ENCODE measurements at places on chromosomes 7 and 10. TPM values are rescaled to one million over a fixed set of nuclear protein-coding genes. Genes with fewer than 3 reads are reported as not detected.

- DNase-seq, result no peak
These were observed 32.1 kb downstream of the MICALL2 start for GRCh38 chr7:1427064-1427657.

DNA sequence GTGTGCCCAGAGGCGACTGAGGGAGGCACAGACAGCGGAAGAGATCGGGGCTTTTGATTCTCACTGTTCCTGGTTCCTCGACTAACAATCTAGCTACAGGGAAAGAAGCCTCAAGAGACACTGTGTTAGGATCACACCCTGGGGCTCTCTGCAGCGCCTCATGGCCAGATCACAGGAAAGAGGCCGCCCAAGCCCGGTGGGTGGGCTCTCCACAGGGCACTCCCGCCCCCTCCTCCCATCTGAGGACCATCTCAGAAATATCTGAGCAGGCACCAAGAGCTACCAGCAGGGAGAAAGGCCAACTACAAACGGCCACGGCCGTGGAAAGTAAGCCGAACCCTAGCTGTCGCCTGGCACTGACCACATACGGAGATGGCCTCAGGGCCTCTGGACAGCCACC lies 224.2 kb downstream of the MLLT10 start:
- no peak for DNase-seq

GRCh38 chr10:49441488-49442476 lies 45.9 kb upstream of the DRGX start:
- no peak for DNase-seq

DNA sequence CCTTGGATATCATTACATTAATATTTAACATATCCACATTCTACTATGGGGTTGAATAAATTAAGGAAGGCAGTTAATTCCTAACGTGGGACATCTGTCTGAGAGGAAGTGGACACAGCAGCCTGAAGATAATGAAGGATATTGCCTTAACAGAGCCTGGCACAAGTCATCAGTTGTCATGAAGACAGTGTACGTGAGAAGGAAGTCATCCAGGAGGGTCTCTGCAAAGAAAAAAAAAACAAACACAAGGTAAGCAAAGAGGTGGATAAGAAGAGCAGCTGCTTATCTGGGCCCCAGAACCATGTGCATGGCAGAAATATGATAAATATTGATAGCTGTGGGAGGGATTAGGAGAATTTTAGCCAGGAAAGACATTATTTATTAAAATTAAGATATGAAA lies 190.0 kb downstream of the RAPGEF5 start:
- DNase-seq, result no peak

DNA sequence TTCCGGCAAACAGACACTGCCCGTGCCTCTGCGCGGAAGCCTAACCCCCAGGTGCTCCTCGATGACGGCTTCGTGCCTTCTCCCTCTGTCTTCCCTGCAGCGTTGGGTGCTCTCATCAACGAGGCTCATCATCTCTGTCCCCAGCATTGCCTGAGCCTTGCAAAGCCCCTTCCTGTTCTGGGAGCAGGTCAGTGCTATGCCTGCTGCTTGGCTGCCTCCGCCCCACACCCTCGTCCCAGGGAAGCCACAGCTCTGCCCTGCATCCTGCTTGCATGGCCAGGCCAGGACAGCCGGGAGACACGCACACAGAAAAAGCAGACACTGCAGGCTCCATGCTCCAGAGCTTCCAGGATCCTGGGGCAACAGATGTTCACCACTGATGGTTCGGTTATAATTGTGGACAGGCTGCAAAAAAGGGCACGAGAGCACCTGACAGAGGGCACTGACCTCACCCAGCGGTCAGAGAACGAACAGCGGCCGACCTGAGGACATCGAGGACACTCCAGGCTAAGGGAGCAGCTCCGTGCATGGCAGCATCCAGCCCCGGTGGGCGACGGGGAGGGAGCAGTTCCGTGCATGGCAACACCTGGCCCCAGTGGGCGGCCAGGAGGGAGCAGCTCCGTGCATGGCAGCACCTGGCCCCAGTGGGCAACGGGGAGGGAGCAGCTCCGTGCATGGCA lies 265.5 kb downstream of the PTPRN2 start:
- DNase-seq, result no peak

DNA sequence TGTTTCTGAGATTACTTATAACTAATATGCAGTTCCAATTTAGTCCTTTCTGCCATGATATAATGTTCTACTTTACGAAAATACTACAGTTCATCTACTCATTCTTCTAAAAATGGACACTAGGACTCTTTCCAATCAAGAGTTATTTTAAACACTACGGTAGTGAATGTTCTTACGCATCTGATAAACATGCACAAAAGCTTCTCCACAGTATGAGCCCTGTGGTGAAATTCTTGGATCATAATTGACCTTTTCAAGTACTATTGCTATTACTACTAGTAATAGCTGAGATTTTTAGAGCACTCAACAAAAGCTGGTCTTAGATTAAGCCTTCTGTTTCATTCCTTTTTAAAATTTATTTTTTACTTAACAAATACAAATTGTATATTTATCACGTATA lies 106.4 kb downstream of the CH25H start:
- no peak for DNase-seq

Gene SH2D4B
- polyA plus RNA-seq, result not detected

- no peak for DNase-seq
These were observed 295.9 kb downstream of the CSTF2T start for GRCh38 chr10:51403521-51403920.

DNA sequence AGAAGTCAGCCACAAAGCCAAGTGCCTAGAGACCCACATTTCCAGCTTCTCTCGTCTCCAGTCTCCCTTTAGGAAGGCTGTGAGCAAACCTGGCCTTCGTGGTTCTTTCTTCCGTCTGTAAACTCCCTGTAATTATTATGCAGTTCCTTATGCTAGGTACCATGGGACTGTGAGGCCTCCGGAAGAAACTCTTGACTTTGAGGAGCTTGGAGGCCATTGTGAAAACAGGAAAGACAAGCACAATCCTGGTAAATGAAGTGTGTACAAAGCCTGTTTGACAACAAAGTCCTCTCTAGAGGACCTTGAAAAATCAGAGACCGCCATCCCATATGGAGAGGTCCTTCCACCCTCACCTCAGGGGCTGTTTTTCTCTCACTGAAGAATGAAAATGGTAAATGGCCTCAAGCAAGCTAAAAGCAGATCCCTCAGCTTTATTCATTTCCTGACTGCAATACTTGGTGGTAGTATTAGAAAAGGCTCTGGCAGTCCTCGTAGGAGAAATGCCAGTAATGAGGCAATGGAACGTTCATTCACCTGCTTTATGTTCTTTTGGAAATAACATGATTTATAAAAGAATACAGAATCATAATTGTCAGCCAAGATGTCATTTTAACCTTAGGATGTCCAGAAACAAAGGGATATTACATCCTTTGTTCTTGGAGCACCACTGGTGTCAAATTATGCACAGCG lies 926.4 kb downstream of the LRMDA start:
- DNase-seq, result no peak

Gene CALML3
- polyA plus RNA-seq, result not detected

GRCh38 chr7:24786306-24786705 lies 29.0 kb upstream of the GSDME start:
- no peak for DNase-seq

- no peak for DNase-seq
These were observed 11.8 kb downstream of the MAFK start for GRCh38 chr7:1542329-1542728.

DNA sequence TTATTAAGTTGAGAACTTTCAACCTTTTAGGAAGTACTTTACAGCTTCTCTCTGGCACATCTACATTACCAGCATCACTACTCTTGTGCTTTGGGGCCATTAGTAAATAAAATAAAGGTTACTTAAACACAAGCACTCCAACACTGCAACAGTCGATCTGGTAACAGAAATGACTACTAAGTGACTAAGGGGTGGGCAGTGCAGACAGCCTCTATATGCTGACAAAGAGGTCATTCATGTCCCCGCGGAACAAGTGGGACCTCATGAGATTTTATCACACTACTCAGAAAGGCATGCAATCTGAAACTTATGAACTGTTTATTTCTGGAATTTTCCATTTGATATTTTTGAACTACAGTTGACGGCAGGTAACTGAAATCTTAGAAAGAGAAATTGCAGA lies 111.3 kb upstream of the DNAJB12 start:
- no peak for DNase-seq

GRCh38 chr7:131097662-131098376 lies 229.9 kb upstream of the MKLN1 start:
- DNase-seq, result no peak

GRCh38 chr7:73437091-73437490 lies 3.5 kb downstream of the FZD9 start:
- no peak for DNase-seq

GRCh38 chr10:133024704-133025557 lies 62.8 kb upstream of the ADGRA1 start:
- DNase-seq, result no peak

GRCh38 chr7:86991771-86992191 lies 67.7 kb downstream of the ELAPOR2 start:
- no peak for DNase-seq

DNA sequence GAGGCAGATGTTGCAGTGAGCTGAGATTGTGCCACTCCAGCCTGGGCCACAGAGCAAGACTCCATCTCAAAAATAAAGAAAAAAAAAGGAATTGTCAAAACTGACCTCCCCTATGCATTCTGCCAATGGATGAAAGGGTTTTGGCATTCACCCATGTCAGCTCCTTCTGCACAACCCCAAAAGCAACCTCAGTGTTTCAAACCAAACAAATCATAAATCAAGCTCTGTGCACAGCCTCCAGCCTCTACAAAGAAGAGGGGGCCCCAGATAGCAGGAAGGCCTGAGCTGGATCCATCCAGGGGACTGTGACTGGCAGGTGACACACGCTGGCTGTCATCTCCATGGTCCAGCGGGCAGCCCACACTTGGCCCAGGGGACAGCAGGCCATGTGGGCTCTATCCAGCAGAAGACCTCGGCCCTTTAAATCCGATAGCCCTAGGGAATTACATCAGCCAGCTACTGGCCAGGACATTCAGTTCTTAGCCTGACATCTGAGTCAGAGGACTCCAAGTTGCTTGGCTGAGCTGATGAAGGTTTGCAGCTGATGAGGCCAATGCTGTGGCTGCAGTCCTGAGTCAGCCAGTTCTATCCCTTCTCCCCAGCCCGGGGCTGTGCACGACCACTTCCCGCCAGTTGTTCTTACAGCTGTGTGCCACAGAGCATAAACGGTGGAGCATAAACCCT lies 52.0 kb upstream of the FIGNL1 start:
- DNase-seq, result peak; percentile 55

- no peak for DNase-seq
These were observed 60.1 kb upstream of the ZPBP start for GRCh38 chr7:50153148-50153547.

DNA sequence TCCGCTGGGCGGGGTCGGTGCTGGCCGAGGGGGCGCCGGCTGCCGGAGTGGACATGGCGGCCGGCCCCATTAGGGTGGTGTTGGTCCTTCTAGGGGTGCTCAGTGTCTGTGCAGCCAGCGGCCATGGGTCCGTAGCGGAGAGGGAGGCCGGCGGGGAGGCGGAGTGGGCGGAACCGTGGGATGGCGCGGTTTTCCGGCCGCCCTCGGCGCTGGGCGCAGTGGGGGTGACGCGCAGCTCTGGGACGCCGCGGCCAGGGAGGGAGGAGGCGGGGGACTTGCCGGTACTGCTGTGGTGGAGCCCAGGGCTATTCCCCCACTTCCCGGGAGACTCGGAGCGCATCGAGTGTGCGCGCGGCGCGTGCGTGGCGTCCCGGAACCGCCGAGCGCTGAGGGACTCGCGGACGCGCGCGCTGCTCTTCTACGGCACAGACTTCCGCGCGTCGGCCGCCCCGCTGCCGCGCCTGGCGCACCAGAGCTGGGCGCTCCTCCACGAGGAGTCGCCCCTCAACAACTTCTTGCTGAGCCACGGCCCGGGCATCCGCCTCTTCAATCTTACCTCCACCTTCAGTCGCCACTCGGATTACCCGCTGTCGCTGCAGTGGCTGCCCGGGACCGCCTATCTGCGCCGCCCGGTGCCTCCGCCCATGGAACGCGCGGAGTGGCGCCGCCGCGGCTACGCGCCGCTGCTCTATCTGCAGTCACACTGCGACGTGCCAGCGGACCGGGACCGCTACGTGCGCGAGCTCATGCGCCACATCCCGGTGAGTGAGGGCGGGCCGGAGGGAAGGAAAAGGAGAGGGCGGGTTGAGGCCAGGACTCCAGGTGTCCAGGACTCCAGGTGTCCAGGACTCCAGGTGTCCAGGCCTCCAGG lies 9.3 kb upstream of the CHCHD1 start:
- DNase-seq, result no peak

Gene OR2A12
- polyA plus RNA-seq, result not detected

DNA sequence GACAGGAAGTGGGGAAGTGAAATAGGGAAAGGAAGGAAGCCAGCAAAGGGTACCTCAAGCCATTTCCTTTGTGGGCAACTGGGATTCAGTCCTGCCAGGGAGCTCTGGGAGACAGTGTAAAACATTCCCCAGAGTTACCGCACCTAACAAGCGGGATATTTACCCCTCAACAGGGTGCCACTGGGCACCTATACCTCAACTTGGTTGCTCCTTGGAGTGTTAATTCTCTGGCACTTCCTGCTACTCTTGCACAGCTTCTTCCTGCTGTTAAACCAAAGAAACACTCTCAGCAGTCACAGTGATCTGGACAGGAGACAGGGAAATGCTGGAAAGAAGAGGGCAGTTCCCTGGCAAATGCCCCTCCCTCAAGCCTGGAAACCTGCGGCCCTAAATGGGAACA lies 151.3 kb downstream of the REEP3 start:
- no peak for DNase-seq

DNA sequence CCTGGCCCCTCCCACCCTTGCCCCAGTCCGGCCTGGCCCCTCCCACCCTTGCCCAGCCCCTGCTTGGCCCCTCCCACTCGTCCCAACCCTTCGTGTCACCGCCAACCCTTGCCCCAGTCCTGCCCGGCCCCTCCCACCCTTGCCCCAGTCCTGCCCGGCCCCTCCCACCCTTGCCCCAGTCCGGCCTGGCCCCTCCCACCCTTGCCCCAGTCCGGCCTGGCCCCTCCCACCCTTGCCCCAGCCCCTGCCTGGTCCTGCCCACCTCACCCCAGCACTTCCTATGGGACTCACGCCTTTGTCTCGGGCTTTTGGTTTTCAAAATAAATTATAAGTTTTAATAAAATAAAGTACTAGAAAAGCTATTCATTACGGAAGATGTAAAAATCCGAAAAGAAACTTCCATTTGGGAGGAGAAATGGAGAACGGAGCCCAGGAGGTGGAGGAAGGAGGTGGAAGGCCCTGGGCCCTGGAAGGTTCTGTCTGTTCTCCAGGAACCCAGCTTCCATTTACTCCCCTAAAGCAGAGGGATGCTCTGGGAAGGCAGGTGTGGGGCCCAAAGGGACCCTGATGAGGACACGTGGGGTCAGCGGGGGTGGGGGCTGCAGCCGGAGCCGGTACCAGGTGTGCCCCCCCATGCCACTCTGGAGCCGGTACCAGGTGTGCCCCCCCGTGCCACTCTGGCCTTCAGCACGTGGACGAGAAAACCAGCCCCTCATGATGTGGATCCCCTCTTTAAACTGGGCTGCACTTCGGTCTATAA lies 52.2 kb downstream of the PWWP2B start:
- DNase-seq, result no peak

DNA sequence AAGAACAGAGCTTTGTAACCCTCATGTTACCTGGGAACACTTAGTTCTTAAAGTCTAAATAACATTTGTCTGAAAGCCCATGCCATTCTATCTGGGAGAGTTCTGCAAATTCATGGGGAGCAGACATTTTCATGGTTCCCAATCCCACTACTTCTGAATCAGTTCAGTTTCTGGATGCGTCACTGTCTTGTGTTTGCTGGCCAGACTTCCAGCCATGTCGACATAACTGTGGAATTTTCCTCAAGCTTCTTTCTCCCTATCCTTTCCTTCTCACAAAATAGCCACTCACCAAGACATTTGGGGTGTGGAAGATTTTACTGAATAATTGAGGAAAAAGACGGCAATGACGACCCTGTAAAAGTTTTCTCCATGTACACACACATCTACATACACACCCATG lies 272.5 kb downstream of the NEBL start:
- no peak for DNase-seq

Gene NUDT1
- 33.0 TPM for polyA plus RNA-seq

Gene ERVW-1
- polyA plus RNA-seq, result not detected

Data from urinary bladder (tissue), 4 donors.